ENCODE measurements at places on chromosomes 4 and X.

GRCh38 chrX:17292111-17292527 is 82.9 kb upstream of the NHS start:
- DNase-seq = no peak

- no peak for DNase-seq
Observed at GRCh38 chr4:147360301-147360700, 120.6 kb upstream of the EDNRA start.

- no peak for DNase-seq
Observed at GRCh38 chrX:155225774-155226173, 9.5 kb downstream of the VBP1 start.

DNA sequence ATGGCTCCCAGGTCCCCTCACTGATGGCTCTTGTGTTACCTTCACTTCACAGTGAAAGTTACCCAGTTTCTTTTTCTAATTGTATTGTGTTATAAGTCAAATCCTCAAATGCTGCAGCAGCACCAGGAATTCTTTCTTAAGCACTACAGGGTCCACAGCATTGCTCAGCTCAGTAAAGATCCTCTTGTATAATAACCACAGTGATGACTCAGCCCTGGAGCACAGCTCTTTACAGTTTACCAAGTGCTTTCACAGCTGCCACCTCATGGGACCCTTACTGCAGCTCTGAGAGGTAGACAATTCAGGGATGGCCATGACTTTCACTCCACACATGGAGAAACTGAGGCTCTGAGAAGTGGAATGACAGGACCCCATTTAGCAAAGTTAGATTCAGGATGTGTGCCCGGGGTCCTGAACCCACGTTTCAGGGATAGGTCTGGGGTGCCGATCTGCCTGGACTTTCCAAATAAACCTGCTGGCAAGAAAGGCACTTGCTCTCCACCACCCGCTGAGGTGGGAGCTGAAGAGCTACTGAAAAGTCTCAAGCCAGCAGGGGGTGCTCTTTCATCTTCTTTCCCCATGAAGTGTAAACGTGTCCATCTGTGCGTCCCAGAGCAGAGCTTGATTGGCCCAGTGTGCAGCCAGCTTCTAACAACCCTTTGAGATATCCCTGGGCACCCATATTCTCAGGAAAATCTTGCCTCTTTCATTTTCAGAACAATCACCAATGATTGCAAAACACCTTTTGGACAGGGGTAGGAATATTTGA is 35.7 kb upstream of the GABRQ start:
- DNase-seq = no peak

DNA sequence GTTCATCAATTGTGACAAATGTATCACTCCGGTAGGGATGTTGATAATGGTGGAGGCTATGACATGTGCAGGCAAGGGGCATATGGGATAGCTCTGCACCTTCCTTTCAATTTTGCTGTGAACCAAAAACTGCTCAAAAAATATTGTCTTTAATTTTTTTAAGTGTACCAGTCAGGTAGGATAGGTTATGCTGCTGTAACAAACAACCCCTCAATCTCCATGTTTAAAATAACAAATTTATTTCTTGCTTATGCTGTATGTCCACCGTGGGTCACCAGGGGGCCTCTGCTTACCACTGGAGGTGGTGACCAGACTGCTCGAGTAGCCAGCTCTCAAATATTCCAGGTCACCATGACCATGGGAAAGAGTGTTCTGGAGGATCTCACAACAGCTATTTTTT is 23.4 kb upstream of the MSX1 start:
- peak; percentile 15 for DNase-seq

GRCh38 chr4:161792991-161793390 is 370.8 kb downstream of the FSTL5 start:
- DNase-seq = no peak

GRCh38 chr4:35700663-35701062 is 543.7 kb downstream of the ARAP2 start:
- DNase-seq = no peak

DNA sequence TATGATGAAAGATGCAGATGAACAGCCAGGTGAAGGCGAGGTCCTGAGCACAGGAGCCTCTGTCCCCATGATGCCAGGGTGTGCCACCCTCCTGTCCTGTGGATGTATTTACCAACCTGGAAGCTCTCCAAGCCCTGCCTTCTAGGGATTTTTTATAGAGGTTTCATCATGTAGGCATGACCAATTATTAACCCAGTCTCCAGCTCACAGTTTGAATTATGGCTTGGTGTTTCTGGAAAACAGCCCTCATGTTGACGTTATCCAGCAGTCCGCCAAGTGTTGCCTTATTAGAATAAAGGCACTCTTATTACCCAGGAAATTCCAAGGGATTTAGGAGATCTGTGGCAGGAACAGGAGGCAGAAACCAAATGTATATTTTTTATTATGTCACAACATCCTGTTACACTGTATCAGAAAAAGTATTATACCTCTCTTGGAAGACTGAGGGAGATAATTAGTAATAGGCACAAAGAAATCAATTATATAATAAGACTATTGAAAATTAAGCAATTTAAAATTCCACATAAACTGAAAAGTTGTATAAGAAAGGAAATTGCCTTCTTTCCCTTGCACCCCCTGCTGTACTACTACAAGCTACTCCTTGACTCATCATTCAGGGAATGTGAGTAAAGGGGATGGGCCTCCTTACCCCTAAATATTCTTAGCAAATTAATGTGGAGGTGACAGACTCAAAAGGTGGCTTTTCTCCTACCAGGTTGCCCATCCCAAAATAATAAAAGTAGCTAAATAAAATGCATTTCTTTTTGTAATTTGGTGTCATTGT is 129.6 kb downstream of the ZNF330 start:
- DNase-seq = no peak

- no peak for DNase-seq
Observed at GRCh38 chr4:3835527-3836405, 69.6 kb downstream of the ADRA2C start.

DNA sequence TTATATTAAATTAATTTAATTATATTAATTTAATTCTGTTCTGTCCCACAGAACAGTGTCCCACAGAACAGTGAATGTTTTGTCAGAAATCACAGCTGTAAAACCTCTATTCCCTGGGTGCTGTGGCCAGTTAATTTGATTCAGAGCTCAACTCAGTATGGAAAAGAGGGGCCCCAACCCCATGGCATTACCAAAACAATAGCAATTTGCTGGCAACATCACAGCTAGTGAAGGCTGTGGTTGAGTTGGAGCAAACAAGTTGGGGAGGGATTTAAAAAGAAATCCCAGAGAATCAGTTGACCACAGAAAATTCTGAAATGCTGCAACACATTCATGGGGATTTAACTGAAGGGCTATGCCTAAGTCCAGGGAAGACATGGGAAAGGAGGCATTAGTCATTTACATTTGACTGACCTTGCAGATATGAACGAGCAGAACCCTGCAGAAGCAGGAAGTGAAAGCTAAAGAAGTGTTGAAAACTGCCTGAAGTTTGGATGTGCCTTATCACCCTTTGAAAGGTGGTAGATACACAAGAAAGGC is 30.1 kb downstream of the PDHA2 start:
- no peak for DNase-seq
